ENCODE measurements at places on chromosomes 16 and 17. TPM values are rescaled to one million over a fixed set of nuclear protein-coding genes. Genes with fewer than 3 reads are reported as not detected.

TMEM114 gene
- total RNA-seq: not detected

HS3ST6 gene
- not detected for total RNA-seq

SRCIN1 gene
- not detected for total RNA-seq

MT1E gene
- total RNA-seq: 129 TPM

ATP2A3 gene
- 3.8 TPM for total RNA-seq

SDR42E1 gene
- total RNA-seq: 0.16 TPM
